ENCODE measurements at places on chromosomes 1 and 21.

- DNase-seq: no peak
Observed at GRCh38 chr1:17318262-17318661, 10.3 kb downstream of the PADI4 start.

GRCh38 chr21:35705888-35706287 lies 354.4 kb downstream of the SETD4 start:
- DNase-seq: no peak

DNA sequence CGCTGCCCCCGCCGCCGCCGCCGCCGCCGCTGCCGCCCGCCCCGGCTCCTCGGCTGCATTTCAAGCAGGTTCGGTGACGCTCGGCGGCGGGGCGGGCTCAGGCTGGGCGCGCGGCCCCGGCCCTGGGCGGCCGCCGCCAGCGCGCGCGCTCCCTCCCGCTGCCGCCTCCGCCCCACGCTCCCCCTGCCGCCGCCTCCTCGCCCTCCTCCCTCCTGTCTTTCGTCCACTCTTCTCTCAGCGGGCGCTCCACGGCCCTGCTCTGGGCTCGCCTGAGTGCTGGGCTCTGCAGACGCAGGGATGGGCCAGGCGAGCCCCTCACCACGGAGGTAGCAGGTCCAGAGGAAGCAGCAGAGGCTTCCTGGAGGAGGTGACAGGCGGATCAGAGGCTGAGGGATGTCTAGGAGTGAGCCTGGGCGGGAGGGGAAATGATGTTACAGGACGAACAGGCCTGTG lies at the start of gene LRP8:
Gene LRP8, minus strand, starts transcription at position 62 of the 453 bp plus-strand sequence. CDS start 158 bp downstream, outside the sequence.
- DNase-seq: peak; percentile 99

GRCh38 chr1:5990913-5991312 lies 1.3 kb downstream of the NPHP4 start:
- peak; percentile 90 for DNase-seq

DNA sequence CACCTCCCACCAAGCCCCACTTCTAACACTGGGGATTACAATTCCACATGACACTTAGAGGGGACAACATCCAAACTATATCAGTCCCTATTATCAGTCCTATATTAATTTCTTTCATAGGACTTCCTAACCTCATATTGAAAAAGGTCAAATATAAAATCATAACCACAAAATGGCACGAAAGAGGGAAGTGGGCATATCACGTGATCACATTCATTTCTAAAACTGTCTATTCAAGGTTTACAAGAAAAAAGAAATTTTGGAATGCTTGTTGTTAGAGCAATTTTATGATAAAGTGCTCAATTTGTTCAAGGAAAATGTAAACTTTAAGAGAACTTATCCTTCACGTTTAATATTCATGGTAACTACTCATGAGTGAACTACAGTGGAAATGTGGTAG lies 13.2 kb upstream of the CDC7 start:
- no peak for DNase-seq

GRCh38 chr1:6667139-6667538 lies 34.5 kb downstream of the DNAJC11 start:
- DNase-seq: no peak

DNA sequence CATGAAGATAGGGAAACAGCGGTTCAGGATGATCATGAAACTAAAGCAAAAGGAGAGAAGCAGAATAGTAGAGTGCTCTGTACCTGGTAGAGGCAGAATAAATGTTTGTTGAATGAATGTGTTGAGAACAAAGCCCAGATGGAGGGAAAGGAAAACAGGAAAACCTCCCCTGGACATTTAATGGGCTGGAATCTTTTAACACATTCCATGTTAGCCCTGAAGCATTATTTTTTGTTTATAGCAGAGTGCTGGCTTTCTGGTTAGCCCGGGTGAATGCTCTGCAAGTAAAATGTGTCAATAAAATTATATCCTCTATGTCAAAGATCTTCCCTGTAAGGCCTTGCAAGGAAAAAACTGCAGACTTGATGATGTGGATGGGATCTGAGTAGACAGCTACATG lies 60.2 kb downstream of the ABCA4 start:
- DNase-seq: no peak

- DNase-seq: no peak
Observed at GRCh38 chr1:77467741-77468140, 185.9 kb downstream of the AK5 start.

Data from osteoblast (primary cell).